ENCODE measurements at places on chromosomes 6 and 20.

DNA sequence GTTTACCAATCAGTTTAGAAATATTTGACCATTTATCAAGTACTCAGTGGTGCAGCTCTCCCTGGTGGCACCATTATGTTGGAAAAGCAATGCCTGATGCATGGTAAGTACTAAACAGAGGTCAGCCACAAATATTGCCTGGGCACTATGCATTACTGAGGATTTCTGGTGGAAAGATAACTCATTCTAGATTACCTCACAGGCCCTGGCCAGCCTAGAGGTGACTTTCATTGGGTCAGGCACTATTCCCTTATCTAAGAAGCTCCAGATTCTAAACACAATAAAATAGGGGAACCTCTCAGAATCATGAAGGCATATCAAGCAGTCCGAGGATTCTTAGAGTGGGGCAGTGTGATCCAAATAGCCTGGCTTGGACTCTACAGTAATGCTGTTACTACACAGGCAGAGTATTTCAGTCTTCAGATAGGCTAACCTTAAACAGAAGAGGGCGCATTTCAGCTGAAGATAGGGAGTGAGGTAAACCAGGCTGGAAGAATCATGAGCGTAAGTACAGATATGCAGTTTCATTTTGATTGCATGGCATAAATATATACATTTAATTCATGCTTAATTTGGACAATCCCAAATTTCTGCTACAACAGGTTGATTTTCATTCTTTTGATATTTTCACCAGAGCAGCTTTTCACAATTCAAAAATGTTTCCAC, 12.1 kb downstream of the LGSN start:
- DNase-seq: no peak

DNA sequence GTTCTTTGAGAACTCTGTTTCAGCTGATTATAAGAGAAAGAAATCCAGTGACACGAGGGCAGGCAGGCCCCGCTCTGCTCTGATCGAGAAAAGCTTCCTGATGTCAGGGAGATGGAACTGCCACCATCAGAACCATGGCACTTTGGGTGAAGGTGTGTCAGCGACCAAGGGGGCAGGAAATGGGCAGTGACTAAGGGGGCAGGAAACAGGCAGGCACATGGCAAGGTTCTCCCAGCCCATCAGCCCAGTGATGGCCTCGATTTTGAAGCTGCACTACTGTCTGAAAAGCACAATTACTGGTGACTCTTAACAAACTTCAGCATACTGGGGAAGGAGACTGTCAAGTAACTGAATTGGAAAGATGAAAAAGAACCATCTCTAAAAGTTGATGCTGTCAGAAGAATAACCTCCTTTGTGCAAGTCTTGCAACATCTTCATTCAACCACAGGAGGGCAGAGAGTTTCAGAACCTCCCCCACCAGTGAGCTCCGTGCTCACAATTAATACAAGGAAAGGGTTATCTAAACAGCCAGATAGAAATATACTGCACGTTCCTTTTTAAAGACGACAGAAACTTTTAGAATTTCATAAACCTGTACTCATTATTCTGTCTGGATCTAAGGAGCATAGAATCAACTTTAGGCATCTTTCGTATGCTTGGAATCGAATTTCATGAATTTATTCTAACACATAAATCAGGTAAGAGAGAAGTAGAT, 39.1 kb downstream of the TMX4 start:
- DNase-seq: no peak

DNA sequence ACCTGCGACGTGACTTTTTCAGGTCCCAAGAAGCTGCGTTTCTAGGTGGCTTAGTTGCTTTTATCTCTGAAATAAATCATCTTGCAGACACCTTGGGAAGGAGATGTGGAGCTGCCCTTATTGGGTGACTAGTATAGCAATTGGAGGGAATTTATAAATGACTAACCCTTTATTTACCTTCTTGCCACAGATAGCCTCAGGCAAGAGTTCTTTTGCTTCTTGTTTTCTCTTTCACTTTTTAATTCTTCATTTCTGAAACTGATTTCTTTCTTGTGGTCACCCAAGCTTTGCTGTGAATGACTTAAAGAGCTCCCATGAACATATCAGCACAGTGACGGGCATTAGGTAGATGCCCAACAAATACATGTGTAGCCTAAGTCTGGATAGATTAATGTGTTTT, 3.0 kb downstream of the ADGRF4 start:
- DNase-seq: no peak

DNA sequence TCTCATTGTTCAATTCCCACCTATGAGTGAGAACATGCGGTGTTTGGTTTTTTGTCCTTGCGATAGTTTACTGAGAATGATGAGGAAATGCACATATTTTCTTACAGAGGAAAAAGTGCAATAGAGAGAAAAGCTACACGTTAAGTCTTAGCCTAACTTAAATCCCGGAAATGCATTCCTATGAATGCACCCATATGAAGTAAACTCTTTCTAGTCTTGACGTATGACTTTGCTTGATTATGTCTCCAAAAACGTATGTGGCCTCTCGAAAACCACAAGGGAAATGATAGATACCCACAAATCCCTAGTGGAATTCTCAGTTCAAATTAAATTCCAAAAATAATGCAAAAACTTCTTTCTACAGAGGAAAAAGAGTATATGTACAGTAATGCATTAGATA, 90.7 kb upstream of the SASH1 start:
- DNase-seq: no peak

- DNase-seq: no peak
These were observed 348 bp upstream of the PYGB start for GRCh38 chr20:25247518-25247955.

DNA sequence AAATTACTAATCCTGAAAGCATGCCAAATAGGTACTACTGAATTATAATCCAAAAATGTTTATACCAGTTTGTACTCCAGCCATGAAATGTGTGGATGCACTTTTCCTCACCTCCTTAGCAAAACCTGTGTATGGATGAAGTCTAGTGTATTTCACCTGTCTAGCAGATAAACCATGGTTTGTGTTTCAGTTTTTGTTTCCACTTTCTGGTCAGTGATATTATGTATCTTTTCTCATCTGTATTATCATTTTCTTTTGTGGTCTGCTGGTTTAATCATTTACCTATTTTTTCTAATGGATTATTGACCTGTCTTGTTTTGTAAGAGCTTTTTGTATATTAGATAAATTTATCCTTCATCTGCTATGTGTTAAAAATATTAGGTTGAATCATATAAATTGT, 41.0 kb upstream of the TMEM217 start:
- no peak for DNase-seq

DNA sequence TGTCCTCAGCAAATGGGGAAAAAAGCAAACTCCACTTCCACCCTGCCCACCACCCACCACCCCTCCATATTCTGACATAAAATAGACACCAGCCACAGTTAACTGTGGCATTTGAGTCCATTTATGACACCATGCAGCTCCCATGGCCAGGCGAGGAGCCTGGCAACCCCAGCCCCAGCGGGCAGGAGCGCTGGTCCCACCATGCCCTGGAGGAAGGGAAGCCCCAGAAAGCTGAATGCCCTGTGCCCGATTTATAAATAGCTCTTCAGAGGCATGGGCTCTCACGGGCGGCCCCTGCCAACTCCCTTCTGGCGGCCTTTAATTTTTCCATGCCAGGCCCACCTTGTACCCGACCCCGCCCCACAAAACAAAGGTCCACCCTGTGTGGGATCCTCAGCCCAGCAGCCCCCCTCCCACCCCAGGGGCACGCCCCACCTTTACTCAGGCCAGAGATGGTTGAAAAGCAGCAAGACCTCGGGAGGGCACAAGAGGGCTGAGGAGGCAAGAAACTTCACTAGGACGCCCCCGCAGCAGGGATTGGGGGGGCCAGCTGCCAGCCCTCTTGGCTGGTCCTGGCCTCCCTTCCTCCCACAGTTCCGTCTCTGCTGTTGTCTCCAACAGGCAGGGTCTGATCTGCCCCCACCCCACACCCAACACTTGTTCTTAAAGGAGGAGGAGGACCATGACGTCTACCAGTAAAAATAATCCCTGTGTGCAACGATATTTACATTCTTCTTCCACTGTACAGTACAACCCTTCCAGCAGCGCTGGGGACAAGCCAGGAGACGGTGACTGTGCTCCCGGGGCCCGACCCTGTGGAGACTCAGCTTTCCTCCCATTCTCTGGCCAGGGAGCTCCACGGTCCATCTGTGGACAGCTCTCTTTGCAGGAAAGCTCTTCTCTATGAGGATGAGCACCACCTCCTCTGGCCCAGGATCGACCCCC, 115.6 kb upstream of the CDYL start:
- DNase-seq: no peak
